ENCODE measurements at places on chromosomes 4 and X. TPM values are rescaled to one million over a fixed set of nuclear protein-coding genes. Genes with fewer than 3 reads are reported as not detected.

DNA sequence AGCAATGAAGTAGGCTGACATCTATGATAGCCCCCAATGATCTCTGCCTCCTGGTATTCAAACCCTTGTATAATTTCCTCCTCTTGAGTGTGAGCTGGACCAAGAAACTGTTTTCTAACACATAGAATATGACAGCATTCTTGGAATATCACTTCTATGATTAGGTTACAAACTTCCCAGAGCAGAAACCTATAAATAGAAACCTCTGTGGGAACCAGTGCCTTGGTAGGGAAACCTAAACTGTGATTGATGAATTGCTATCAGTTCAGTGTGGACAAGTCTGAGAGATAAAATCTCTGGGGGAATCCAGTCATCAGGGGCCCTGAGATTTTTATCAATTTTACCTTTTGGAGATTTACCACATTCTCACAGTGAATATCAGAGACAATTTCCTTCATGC, 756.5 kb upstream of the AGA start:
- no peak for DNase-seq
- no peaks in the 10 kb centered on the region for H3K36me3 ChIP-seq
- no peaks in the 10 kb centered on the region for H3K4me1 ChIP-seq

DNA sequence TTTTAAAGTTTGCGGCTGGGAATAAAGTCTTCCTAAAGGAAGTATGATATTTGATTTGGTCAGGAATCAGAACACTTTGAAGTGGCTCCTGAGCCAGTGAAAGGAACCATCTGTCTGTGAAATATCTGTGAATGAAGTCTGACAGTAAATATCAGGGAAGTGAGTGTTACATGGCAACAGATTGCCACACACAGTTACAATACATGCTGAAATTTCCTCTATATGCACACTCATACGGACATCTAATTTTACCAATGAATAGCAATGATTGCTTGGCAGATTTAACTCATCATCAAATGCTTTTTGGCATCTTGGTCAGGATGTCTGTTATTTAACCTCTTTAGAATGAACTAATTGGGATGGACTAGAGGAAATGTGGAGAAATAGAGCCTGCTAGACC, 1023.8 kb downstream of the FAT4 start:
- H3K27me3 ChIP-seq: no peaks in the 10 kb centered on the region
- no peak overlapping the region for H3K27ac ChIP-seq
- H3K4me1 ChIP-seq: no peaks in the 10 kb centered on the region

DNA sequence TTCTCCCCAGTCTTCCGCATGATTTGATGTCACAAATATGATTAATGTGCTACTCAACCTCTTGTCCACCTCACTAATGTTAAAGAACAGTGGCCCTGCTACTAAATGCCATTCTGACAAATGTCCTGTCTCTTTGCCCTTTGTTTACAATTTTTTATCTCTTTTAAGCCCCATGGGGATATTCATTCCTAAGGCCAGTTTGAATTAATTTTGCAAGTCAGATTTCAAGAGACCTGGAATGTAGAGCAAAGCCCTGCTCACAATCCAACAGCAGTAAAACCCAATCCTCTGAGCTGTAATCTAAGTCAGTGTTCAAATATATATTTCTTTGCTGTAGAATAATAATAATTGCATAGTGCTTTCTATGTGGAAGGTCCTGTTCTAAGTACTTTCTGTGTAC, 81.2 kb downstream of the LDB2 start:
- H3K27ac ChIP-seq: no peak overlapping the region
- H3K4me1 ChIP-seq: no peaks in the 10 kb centered on the region
- DNase-seq: no peak

DNA sequence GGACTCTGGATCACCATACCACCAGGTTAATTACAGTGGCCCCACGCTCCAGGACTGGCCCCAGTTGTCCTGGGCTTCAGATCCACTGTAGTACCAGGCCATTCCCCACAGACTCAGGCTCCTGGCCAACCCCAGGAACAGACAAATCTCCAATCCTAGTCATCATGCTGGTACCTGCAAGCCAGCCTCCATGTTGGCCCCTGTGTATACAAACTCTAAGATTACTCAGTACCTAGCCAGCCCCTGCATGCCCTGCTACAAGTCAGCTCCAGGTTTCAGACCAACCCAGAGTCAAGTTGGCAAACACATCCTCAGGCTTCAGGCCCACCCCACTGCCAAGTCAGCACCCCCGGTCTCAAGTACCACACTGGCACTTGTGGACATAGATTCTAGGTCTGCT, 85.9 kb downstream of the KLF8 start:
- no peak overlapping the region for H3K27ac ChIP-seq
- no peak overlapping the region for H3K4me3 ChIP-seq
- no peaks in the 10 kb centered on the region for H3K36me3 ChIP-seq
- no peak for DNase-seq

The PPP1R2C gene
- total RNA-seq: not detected

The C1QTNF7 gene
- total RNA-seq: 0.61 TPM

GRCh38 chr4:113113151-113113550, 63.7 kb downstream of the ANK2 start:
- no peaks in the 10 kb centered on the region for H3K36me3 ChIP-seq
- DNase-seq: no peak
- H3K4me1 ChIP-seq: no peaks in the 10 kb centered on the region

DNA sequence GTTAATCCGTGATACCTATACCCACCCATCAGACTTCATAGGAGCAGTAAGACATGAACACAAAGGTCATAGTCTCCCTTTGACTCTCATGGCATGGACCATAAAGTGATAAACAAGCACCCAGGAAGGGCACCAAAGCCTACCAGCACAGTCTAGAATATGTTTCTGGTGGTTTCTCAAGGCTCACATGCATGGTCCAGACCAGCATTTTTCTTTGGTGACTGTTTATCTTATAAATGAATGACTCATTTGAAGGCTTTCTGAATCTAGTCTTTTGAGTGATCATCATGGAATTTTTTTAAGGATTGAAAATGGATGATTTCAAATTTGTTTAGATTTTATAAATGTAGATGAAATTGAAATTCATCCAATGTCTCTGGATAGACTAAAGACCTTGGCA, 32.0 kb upstream of the AMELX start:
- no peak for DNase-seq
- H3K27ac ChIP-seq: no peak overlapping the region
- H3K36me3 ChIP-seq: no peaks in the 10 kb centered on the region
- H3K4me3 ChIP-seq: no peak overlapping the region
- H3K27me3 ChIP-seq: no peaks in the 10 kb centered on the region
- H3K4me1 ChIP-seq: no peaks in the 10 kb centered on the region

GRCh38 chrX:108892501-108892900, 156.1 kb upstream of the IRS4 start:
- no peaks in the 10 kb centered on the region for H3K36me3 ChIP-seq
- H3K27ac ChIP-seq: no peak overlapping the region
- no peaks in the 10 kb centered on the region for H3K27me3 ChIP-seq
- no peak overlapping the region for H3K4me3 ChIP-seq
- H3K4me1 ChIP-seq: no peaks in the 10 kb centered on the region
- DNase-seq: no peak

The BEX1 gene
- total RNA-seq: 2.3 TPM

The MPC1L gene
- total RNA-seq: not detected

GRCh38 chrX:38311743-38312142, 15.6 kb downstream of the RPGR start:
- H3K27ac ChIP-seq: no peak overlapping the region
- H3K27me3 ChIP-seq: no peaks in the 10 kb centered on the region
- H3K36me3 ChIP-seq: no peaks in the 10 kb centered on the region
- DNase-seq: no peak

GRCh38 chr4:61853041-61853440, 652.9 kb downstream of the ADGRL3 start:
- no peak overlapping the region for H3K27ac ChIP-seq
- no peaks in the 10 kb centered on the region for H3K27me3 ChIP-seq
- H3K4me1 ChIP-seq: no peaks in the 10 kb centered on the region

GRCh38 chrX:16718824-16719333, 533 bp upstream of the SYAP1 start:
- no peaks in the 10 kb centered on the region for H3K36me3 ChIP-seq
- DNase-seq: no peak
- peaks cover 14% of the 10 kb centered on the region for H3K27me3 ChIP-seq
- peak overlapping the region; percentile 89 for H3K4me3 ChIP-seq
- peak overlapping the region; percentile 96 for H3K27ac ChIP-seq
- peaks cover 8% of the 10 kb centered on the region for H3K4me1 ChIP-seq

GRCh38 chrX:16786791-16787735, 797 bp downstream of the TXLNG start:
- no peaks in the 10 kb centered on the region for H3K27me3 ChIP-seq
- no peak for DNase-seq
- H3K4me3 ChIP-seq: peak overlapping the region; percentile 64

- no peak for DNase-seq
- no peaks in the 10 kb centered on the region for H3K36me3 ChIP-seq
- no peak overlapping the region for H3K4me3 ChIP-seq
Measured at GRCh38 chr4:45985038-45985437, 138.8 kb downstream of the GABRG1 start.

The PAGE2B gene
- total RNA-seq: 0.14 TPM

DNA sequence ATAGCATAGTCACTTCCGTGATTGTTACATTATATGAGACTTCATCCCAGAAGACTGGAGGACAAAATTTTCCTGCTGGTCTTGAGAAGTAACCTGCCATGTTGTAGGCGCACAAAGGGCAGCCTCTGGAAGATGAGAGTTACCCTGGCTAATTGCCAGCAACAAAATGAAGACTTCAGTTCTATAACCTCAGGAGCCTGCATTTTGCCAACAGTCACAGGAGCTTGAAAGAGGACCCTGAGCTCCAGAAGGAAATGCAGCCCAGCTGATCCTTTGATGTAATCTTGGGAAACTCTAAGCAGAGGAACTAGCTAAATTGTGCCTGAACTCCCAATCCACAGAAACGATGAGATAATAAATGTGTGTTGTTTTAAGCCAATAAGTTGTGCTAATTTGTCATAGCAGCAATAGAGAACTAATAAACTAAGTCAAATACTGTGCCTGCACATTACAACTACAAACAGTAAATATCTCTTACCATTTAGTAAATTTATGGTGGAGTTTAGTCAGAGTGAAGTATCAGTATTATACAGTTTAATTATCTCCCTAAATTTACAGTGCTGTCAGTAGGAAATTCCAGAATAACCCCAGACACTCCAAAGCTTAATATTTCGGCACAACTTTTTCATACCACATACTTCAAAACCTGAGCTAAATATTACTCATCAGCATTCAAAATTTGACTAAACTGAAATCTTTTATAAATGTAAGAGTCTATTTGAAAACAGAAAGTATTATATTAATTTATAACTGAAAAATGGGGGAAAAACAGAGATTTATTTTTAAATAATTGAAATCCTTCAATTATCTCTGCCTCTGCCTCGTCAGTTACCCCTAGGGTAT, 90.1 kb upstream of the MAPK10 start:
- no peaks in the 10 kb centered on the region for H3K27me3 ChIP-seq
- H3K27ac ChIP-seq: no peak overlapping the region
- H3K36me3 ChIP-seq: no peaks in the 10 kb centered on the region
- DNase-seq: no peak
- H3K4me3 ChIP-seq: no peak overlapping the region

- H3K27me3 ChIP-seq: no peaks in the 10 kb centered on the region
- H3K36me3 ChIP-seq: no peaks in the 10 kb centered on the region
- no peak overlapping the region for H3K27ac ChIP-seq
- H3K4me3 ChIP-seq: no peak overlapping the region
- H3K4me1 ChIP-seq: no peaks in the 10 kb centered on the region
- DNase-seq: no peak
Measured at GRCh38 chr4:138537731-138538490, 295.8 kb upstream of the SLC7A11 start.

GRCh38 chr4:183291070-183291469, 29.0 kb downstream of the CLDN22 start:
- H3K27ac ChIP-seq: no peak overlapping the region
- no peak for DNase-seq
- no peaks in the 10 kb centered on the region for H3K4me1 ChIP-seq
- H3K36me3 ChIP-seq: no peaks in the 10 kb centered on the region
- H3K4me3 ChIP-seq: no peak overlapping the region

The ANXA3 gene
- 13.4 TPM for total RNA-seq

The MOSPD2 gene
- total RNA-seq: 8.4 TPM

DNA sequence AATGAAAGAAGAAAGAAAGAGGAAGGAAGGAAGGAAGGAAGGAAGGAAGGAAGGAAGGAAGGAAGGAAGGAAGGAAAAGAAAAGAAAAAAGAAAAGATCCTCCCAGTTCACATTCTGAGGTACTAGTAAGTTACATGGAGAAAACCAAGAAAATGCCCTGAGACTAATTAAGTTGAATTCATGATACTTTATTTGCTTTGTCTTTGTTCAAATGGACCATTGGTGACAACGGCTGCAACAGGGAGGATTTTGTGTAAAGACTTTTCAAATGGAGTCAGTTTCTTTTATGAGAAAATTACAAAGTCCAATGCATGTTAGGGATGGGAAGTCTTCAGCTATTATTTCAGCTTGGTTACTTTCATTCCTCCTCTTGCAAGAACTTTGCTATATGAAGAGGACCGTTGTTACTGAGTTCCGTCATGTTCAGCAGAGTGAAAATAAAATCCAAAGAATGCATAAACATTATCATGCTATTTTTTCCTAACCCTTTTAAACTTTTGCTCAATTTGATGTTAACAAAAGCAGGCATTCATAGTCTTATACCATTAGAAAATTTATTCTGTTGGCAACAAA, 8.3 kb downstream of the VCX3A start:
- H3K36me3 ChIP-seq: no peaks in the 10 kb centered on the region
- no peak overlapping the region for H3K27ac ChIP-seq
- H3K4me3 ChIP-seq: no peak overlapping the region
- no peaks in the 10 kb centered on the region for H3K4me1 ChIP-seq
- no peak for DNase-seq

DNA sequence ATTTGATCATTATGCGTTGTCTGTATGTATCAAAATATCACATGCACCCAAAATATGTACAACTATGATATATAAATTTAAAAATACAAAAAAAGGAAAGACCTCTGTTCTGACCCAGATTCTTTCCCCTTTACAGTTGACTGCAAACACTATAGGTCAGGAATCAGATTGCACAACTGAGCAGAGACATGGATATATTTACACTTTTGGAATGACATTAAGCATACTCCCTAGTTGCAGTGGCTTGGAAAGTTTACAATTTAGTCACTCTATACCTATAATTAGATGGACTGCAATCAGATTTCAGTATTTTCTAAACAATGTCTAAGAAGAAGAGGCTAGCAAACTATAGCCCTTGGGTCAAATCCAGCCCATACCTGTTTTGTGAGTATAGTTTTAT, 98.5 kb upstream of the INPP4B start:
- H3K36me3 ChIP-seq: no peaks in the 10 kb centered on the region
- no peaks in the 10 kb centered on the region for H3K27me3 ChIP-seq

GRCh38 chr4:2768921-2769336, 12.8 kb upstream of the TNIP2 start:
- peaks cover 4% of the 10 kb centered on the region for H3K27me3 ChIP-seq
- peaks cover 6% of the 10 kb centered on the region for H3K4me1 ChIP-seq
- H3K27ac ChIP-seq: no peak overlapping the region
- H3K36me3 ChIP-seq: no peaks in the 10 kb centered on the region
- no peak for DNase-seq
- H3K4me3 ChIP-seq: no peak overlapping the region

DNA sequence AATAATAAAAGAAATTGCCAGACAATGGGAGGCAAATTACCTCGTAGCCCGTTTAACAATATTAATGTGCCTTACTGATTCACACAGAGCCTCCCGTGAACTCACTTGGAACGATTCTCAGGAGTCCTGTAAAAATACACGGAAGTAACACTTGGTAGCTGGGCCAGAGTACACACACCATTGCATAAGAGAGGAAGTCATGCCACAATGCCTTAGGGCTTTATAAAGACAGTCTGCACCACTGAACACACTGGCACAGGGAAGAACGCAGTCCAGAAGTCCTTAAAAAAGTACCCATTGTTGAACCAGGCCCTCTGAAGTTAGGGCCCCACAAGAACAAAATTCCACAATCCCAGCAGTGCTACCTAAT, 15.1 kb downstream of the SLC2A9 start:
- DNase-seq: peak; percentile 19
- H3K4me1 ChIP-seq: peaks cover 18% of the 10 kb centered on the region
- H3K4me3 ChIP-seq: no peak overlapping the region
- no peaks in the 10 kb centered on the region for H3K27me3 ChIP-seq
- no peaks in the 10 kb centered on the region for H3K36me3 ChIP-seq
